ENCODE measurements at places on chromosomes 5 and 9.

DNA sequence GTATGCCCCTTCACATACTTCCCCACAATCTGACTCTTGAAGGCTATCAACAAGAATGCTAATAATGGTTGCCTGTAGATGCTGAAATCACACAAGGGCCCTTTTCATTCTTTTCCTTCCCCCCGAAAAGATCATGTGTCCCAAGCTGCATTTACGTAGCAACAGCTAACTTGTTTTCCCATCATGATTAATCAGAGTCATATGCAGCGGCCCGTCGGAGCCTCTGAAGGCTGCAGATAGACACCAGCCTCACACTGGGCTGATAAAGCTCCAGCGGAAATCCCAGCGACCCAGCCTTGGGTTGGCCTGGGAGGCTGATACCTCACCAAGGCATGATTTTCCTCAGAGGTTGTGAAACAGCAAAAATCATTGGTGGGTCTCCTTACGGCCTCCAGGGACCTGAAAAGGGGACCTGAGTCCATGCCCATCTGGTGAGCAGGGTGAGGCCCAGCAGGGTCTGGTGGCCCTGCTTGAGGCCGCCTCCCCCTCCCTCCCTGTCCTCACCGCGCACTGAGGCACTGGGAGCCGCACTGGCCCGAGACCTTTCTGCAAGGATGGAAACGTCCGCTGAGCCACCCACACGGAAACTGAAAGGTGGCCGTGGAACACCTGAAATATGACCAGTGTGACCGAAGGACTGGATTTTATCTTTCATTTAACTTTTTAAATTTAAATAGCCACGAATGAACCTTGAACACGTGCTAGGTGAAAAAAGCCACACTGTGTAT is 114.2 kb upstream of the PHYKPL start:
- no peak for DNase-seq

DNA sequence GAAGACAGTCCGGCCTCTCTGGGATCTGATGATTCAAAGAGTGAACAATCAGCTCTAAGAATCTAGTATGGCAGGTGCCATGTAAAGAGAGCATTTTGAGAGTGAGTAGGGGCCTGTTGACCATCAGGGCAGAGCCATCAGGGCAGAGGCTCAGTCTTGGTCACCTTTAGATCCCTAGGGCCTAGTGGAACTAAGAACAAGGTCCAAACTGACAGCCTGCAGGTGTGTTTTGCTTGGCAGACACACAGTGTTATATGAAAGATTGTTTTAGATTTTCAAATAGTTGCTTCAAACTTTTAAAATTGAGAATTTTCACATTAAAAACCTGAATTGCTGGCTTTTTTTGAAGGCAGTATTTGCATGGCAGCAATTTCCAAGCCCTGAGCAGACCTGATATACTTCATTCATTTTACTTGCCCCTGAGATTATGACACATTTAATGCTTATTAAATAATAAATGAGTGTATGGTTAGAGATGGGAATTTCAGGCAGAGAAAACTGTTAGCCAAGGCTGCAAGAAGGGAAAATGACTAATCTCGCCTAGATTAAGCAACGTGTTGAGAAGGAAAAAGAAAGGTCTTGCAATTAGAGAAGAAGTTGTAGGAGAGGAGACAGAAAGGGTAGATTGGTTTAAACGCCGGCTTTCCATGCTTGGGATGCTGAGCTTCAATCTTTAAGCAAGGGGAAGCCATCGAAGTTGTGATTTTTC is 279.6 kb downstream of the ARRDC3 start:
- DNase-seq = no peak

GRCh38 chr9:116112236-116112635 is 41.4 kb upstream of the PAPPA start:
- peak; percentile 27 for DNase-seq

DNA sequence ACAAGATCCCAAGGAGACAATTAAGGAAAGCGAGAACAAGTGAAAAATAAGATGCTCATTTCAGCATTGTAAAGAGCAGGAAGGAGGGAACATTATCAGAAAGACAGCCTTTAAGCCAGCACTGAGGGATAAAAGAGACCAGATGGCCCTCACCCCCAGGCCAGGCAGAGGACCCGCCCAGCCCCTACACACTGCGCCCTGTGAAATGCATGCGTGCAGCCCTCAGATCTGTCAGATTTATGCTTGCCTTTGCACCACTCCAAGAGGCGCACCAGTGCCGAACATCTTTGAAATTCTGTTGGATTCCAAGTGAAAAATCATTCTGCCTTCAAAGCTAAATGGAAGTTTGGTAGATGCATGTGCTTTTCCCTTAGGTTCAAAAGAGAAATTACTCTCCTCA is 378.0 kb downstream of the MLLT3 start:
- no peak for DNase-seq

GRCh38 chr5:160950311-160950710 is 98.3 kb upstream of the ATP10B start:
- no peak for DNase-seq

DNA sequence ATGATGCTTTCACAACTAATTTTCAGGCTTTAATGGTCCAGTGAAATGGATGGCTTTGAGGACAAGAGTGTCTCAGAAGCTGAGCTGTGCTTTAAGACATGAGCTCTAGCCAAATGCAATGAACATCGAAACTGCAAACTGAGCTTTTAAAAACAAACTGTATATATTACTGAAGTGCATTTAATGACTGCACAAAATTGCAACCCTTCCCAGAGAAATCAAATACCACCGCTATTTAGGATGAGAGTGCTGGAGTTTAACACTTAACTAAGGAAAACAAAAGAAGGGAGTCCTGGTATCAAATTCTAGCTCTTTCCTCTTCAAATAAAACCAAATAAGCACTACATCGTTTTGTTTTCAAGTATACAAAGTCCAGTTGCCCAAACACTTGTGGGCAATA is 163.9 kb downstream of the SLF1 start:
- DNase-seq = no peak

DNA sequence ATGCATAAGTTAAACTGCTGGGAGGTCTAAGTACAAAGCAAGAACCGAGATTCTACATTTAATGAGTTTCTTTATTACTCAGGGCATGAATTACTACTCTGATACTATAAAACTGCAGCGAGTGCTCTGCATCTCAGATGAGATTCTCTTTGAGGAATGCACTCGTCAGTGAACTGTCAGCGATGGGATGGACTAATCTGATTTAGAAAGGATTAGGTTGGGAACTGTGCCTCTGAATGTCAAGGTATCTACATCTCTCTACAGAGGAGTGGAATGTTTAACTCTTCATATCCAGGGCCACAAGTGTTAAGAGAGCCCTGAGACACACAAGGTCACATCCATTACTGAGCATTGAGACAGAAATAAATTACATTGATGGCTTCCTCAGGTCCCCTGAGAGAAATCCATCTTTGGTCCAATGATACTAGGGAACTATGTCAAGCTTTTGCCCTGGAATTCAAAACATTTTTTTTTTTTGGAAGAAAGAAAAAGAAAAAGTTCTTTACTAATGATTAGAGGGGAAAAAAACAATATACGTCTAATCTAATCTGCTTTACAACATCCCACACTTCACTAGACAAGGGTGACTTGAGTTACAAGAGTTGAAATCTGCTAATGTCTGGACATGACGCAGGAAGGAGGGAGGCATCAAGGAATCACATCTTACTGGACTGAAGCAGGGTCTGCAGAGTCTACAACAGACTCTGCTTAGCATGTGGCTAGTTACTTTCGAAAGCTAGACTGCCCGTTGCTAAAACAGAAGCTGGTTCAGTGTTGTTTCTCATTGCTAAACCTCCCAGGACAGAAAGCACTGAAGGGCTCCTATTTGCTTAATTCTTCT is 270.0 kb upstream of the TLE4 start:
- DNase-seq = no peak

DNA sequence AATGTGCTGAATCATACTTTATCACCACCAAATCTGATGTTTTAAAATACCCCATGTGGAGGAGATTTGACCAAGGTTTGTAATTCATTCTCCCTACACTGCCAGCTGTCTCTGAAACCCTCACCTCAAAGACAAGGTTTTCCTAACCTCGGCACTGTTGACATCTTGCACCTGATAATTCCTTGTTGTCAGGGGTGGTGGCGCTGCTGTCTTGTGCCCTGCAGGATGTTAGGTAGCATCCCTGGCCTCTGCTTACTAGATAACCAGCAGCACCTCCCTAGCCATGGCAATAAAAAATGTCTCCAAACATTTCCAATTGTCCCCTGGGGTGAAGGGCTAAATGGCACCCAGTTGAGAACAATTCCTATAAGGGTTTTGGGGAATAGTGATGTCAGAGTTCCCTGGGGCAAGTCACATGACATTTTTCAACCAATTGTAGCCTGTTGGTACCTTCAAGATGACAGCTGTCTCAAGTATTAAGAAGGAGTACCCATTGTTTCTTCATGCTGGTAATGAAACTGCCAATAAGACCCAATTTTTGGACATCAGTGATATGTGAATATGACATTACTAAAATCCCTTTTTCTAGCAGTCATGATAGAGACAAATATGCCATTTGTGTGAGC is 160.6 kb upstream of the PLCXD3 start:
- DNase-seq = no peak

GRCh38 chr9:70120834-70121510 is 77.3 kb downstream of the MAMDC2 start:
- peak; percentile 99 for DNase-seq

DNA sequence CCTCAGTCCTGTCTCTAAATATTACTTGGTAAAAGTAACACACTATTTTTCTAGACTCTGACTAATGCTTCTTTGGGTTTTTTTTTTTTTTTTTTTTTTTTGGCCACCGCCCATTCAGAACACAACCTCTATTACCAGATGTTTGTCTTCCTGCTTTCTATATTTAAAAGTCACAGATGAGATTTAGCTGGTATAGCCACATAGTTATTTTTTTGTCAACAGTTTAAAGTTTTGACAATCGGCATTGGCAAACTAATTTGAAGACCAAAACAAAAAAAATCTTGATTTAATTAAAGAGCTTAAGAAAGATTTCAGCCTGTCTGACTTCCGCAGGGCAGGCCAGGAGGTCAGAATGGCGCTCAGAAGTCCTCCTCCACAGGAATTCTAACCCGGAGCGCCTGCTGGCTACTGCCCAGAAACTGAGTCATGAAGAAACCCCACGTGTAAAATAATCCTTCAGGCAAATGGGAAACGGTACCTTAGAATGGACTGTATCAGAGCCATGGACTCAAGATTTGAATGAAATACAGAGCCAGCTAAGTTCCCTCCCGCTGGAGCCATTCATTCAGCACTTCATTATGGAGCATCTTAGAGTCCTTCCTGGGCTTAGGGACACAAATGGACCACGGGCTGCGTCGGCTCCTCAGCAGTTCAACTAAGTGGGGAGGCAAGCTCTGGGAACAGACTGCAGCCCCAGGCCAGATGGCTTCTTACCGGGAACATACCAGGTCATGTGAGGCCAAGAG is 55.6 kb downstream of the PTPDC1 start:
- DNase-seq = peak; percentile 93

DNA sequence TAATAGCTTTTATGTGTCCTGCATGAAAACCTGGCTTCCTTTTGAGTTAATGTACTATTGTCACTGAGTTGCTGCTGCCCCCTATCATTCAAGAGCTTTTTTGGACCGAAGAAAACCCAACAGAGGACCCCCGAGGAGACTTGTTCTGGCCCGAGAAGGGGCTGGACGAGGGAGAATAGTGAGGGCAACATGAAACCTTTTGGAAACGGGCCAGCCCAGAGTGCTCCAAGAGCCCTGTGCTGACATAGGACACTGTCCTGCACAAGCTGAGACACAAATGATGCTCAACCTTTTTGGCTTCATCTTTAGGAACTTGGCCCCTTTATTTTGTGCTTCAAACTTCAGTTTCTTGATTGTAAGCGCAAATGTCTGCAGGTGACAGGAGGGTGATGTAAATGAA is 4.0 kb upstream of the GADD45G start:
- no peak for DNase-seq

All from kidney tubule cell (primary cell).